ENCODE measurements at places on chromosomes 2 and 18. TPM values are rescaled to one million over a fixed set of nuclear protein-coding genes. Genes with fewer than 3 reads are reported as not detected.

Gene MYOM1
- 7.0 TPM for total RNA-seq

Gene LYPD6B
- not detected for total RNA-seq

Gene REG1B
- not detected for total RNA-seq

Gene KHK
- 9.1 TPM for total RNA-seq

Gene ABCB11
- not detected for total RNA-seq

Gene MPP4
- total RNA-seq, result 0.13 TPM

Gene DIPK1C
- not detected for total RNA-seq

Gene CXCR4
- 326 TPM for total RNA-seq

Gene MOGAT1
- not detected for total RNA-seq

Gene LIMS3
- total RNA-seq, result not detected

Gene CYP26B1
- total RNA-seq, result not detected

Gene DNAH7
- not detected for total RNA-seq

Gene NEU2
- total RNA-seq, result not detected

Gene TRABD2A
- total RNA-seq, result 92.6 TPM
